ENCODE measurements at places on chromosomes 7 and 10. TPM values are rescaled to one million over a fixed set of nuclear protein-coding genes. Genes with fewer than 3 reads are reported as not detected.

AOAH gene
- not detected for total RNA-seq

SYNPO2L gene
- not detected for total RNA-seq

PPRC1 gene
- 62.4 TPM for total RNA-seq

TMEM139 gene
- 1.3 TPM for total RNA-seq

KCNK18 gene
- total RNA-seq, result not detected

AKR1B15 gene
- 34.4 TPM for total RNA-seq

NPSR1 gene
- not detected for total RNA-seq

ZNHIT1 gene
- total RNA-seq, result 98.7 TPM

PRF1 gene
- total RNA-seq, result not detected

SPAM1 gene
- not detected for total RNA-seq

TACC2 gene
- total RNA-seq, result 86.3 TPM

RTKN2 gene
- 1.2 TPM for total RNA-seq

SEPTIN7 gene
- 298 TPM for total RNA-seq

PLOD3 gene
- total RNA-seq, result 89.3 TPM

POLR2J3 gene
- total RNA-seq, result 33.4 TPM

CNTNAP2 gene
- not detected for total RNA-seq

TMEM26 gene
- total RNA-seq, result not detected

PPIF gene
- total RNA-seq, result 143 TPM

SYT15 gene
- 3.8 TPM for total RNA-seq

CHST15 gene
- 9.4 TPM for total RNA-seq

HYAL4 gene
- not detected for total RNA-seq

PDE1C gene
- 3.3 TPM for total RNA-seq

OR2F2 gene
- not detected for total RNA-seq

PAX4 gene
- not detected for total RNA-seq

PPP1R3A gene
- not detected for total RNA-seq

OR2A5 gene
- total RNA-seq, result not detected

ITPRID1 gene
- total RNA-seq, result not detected

WDR86 gene
- not detected for total RNA-seq
